ENCODE measurements at places on chromosomes 4 and X.
A peak's percentile ranks its signal among the peaks of the same experiment; 100 is the strongest.

DNA sequence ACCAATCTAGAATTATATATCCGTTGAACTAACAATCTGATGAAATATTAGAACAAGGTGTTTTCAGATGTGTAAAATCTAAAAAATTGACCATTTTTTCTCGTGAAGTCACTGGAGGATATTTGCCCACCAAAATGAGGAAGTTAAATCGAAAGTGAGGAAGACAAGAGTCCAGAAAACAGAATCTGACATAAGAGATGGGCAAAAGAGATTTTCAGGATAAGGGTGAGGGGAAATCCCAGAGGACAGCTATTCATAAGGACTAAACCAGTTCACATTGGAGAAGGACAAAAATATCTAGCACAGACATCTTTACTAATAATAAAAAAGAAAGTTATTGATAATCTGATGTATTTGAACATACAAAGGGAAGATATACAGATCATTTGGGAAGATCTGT, 18.7 kb upstream of the ALG13 start:
- no peak for DNase-seq

- DNase-seq = no peak
Measured at GRCh38 chr4:7781993-7782392, 157.7 kb downstream of the AFAP1 start.

DNA sequence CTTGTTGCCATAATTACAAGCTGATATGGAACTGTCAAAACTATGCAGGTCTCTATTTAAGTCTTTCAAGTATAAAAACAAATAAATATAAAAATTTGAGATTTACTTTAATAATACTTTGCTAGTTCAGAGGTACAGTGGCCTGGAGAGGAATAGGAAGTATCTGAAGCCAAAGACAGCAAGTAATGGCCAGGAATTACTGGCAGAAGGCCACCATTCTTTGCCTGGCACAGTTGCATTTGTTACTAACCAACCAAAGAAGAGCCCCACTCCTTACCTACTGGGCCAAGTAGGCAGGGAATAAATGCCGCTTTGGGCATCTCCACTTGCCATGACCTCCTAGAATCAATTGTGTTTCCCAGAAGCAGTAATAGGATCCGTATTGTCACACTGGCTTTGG, 13.8 kb upstream of the ADAMTS3 start:
- no peak for DNase-seq

DNA sequence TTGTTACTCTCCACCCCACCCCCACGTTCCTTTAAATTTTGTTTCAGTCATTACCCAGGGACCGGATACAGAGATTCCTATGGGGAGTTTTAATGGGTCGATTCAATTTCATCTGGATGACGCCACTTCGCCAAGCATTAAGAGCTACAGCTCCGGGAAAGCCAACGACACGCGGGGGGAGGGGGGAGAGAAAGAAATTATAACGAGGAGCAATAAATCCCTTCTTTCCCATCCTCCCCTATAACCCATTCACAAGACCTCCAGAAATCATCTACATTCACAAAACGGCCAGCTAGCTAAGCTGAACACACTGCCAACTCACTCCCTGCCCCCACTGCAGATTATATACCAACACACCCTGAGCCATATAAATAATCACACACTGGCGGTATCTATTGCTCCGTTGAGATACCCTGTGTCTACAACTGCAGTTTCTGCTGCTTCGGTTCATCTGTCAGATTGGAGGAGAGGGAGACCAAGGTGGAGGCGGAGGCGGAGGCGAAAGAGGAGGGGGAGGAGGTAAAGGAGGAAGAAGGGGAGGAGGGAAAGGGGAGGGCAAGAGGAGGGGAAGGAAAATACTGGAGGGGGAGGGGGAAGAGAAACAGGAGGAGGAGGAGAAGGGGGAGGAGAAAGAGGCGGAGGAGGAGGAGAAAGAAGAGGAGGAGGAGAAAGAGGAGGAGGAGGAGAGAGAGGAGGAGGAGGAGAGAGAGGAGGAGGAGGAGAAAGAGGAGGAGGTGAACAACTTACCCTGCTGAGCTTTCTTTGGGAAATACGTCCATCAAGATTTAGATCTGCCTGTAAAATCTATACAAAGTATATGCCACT, 113.9 kb upstream of the VAMP7 start:
- peak; percentile 5 for DNase-seq

DNA sequence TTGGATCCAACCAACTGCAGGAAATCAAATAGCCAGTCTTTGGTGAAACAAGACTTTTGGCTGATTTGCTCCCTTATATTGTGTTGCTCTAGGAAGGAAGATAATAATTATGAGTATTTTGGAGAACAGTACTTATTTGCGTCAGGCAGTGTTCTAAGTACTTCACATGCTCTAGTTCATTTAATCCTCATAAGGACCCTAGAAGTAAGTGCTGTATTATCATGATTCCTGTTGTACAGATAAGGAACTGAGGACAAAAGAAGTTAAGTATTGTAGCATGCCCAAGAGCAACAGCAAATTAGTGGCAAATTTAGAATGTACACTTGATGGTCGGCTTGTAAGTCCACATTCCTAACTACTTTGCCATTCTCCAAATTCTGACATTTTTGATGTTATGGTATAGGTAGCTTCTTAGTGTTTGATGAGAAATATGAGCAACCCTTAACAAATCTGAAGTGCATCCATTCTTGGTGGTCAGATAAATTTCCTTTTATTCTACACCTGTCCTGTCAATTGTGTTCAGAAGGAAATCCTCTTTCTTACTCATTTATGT, 72.0 kb downstream of the SPRY1 start:
- DNase-seq = no peak

GRCh38 chr4:1374706-1375045, 27.7 kb downstream of the UVSSA start:
- no peak for DNase-seq

DNA sequence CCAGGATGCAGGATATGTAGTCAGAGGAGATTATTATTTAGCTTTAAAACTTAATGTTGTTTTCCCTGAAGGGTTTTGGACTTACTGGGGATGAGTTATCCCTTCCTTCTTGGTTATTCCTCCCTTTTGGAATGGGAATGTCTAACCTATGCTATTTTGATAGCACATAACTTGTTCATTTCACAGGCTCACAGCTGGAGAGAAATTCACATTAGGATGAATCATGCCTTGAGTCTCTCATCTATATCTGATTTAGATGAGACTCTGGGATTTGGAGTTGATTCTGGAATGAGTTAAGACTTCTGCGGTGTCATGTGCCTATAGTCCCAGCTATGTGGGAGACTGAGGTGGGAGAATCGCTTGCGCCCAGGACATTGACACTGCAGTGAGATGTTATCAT, 81.1 kb downstream of the ATP11C start:
- DNase-seq = no peak

GRCh38 chr4:139815778-139816601, 150.4 kb downstream of the MGST2 start:
- no peak for DNase-seq
